NCI-H187 treated with DMSO at 0.1 percent for 48 hours (cell line): ENCODE measurements at places on chromosomes 1 and 21.

DNA sequence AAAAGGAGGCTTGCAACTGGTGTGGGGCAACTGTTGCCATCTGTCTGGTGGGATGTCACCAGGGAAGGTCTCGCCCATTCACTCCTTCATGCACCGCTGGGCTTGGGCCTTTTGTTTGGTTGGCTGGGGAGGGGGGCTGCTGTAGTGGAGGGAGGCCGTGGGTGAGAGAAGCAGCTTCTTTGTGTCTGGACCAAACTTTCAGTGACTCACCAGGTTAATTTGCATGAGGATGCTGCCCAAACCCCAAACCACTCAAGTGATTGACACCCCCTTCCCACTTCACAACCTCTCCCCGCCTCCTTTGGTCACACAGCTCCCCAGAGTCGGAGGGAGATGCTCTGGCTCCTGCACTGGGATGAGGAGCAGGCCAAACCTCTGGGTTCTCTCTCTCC lies 19.7 kb downstream of the BTG2 start:
- peak; percentile 75 for DNase-seq

- no peak for DNase-seq
Observed at GRCh38 chr1:100036718-100037655, 67.2 kb downstream of the SLC35A3 start.

GRCh38 chr1:29801561-29801973 lies 565.2 kb downstream of the PTPRU start:
- DNase-seq: no peak

- no peak for DNase-seq
Observed at GRCh38 chr1:20641975-20642374, 8.7 kb downstream of the PINK1 start.

- DNase-seq: no peak
Observed at GRCh38 chr1:57845041-57845440, 421.2 kb upstream of the DAB1 start.

DNA sequence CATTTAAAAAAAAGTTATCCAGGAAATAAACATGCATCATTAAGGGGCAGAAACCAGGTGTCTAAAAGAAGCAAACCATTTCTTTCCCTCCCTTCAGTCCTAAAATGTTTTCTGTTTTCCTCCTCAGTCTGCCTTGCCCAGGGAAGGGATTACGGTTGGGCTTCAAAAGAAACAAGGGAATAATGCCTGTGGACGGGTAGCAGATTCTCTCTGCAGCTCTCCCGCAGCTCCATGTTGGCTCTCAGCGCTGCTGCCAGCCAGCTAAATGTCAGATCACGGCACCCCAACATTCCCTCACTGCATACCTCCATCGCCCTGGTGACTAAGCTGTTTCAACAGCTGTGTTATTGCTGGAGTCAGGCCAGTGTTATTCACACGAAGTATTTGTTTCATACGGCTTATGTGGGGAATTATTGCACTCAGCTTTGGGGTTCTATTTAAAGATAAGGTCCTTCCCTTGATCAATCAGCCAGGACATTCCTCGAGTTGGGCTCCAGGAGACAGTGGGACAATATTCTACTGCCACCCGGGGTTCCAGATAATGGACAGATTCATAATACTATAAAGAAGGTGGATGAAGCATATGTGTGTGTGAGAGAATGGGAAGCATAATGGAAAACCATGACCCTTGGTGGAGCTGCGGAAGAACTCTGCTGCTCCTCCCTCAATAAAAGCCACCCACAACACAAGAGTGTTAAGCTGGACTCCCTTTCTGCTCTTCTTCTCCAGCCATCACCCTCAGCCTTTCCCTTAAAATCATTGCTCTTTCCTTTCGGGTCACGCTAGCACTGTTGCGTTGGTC lies 58.2 kb downstream of the WLS start:
- no peak for DNase-seq

DNA sequence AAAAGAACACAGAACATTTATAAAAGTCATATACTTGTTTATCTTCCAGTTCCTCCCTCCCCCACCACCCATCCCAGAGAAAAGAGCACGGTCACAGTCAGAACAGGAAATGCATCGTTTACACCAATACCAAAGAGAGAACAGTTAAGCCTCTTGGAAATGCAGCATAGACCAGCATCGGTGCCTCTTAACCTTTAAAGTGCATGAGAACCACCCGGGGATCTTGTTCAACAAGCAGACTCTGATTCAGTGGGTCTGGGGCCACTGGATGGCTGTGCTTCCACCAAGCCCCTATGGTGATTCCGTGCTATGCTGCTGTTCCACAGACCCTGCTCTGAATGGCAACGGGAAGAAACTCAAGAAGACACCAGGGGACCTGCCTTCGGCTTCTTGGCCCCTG lies 19.2 kb downstream of the FAM89A start:
- DNase-seq: no peak

GRCh38 chr1:159756397-159756796 lies 24.4 kb upstream of the DUSP23 start:
- no peak for DNase-seq

DNA sequence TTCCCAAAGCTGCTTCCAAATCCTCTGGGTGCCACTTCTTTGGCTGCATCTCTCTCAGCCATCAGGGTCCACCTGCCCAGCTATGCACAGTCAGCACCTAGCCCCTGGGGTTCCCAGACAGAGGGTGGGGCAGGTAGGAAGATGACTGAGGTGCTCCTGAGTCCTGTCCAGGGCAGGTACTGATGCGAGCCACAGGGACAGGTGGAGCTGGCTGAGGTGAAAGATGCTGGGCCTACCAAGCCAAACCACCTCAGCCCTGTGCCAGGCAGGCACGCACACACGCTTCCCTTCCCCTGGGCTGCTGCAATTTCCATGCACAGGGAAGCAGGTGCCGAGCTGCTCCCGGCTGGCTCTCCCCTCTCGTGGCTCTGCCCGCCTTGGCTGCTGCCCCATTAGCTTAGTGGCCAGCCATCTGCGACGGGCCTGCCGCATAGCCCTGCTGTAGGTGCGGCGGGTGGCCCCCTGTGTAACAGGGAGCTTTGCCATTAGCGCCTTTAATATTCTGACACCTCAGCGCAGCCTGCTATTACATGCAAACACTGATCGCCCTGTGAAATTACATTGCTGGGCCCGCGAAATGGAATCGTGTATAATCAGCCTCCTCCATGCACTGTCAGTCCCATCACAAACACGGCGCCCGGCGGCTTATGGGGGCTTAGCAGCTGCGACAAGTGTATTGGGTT lies 38.9 kb downstream of the DMAP1 start:
- DNase-seq: no peak

DNA sequence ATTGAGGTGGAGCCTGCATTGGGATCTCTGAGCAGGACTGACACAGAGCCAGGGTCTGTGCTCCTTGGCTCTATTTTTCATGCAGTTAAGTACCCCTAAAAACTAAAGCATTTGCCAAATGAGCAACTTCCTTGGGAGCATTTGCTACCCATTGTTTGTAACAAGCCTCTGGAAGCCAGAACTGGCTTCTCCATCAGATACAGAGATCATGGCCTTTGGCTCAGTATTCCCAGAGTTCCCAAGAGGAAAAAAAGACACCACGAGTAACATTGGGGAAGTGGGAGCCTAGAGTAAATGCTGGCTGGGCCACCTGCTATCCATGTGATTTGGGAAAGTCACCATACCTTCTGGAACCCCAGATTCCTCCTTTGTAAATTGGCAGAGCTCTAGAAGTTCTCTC lies 44.8 kb downstream of the OPTC start:
- no peak for DNase-seq

DNA sequence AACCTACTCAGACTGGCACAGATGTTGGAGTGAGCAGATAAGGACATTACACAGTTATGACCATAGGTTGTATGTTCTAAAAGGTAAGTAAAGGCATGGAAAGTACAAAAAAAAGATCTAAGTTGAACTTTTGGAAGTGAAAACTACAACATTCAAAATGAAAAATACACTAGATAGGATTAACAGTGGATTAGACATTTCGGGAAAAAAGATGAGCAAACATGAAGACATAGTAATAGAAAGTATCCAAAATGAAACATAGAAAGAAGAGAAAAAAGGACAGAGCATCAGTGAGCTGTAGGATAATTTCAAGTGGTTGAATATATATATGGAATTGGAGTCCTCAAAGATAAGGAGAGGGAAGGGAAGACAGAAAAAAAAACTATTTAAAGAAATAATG lies 34.0 kb upstream of the CR2 start:
- DNase-seq: no peak

- DNase-seq: no peak
Observed at GRCh38 chr1:90325168-90325567, 330.3 kb downstream of the ZNF326 start.

DNA sequence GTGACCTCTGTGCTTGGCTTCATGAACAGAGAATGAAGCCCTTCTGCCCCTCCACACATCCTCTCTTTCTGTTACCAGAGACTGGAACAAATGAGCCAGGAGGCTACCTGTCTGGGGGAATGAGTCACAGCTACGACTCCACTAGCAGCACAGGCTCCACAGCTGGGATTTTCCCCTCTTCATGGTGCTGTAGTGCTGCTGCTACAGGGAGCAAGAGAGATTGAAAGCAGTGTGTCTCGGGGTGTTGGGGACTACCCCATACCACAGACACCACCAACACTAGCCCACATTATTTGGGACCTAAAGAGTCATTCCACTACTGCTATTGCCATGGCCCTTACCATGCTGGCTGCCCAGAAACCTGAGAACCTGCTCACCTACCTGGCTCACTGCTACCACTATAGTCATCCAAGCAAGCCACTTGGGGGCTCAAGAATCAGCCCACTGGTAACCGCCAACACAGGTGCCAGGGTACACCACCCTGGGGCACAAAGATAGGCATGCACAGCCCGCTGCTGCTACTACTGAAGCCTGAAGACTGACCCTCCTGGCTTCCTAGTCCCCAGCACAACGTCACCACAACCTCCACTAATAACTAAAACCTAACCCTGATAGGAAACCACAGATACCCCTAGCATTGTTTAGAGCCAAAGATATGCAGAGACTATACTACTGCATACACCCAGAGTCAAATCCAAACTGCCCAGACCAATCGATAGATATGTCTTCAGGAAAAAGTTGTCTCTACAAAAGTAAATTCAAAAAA lies 17.7 kb downstream of the CD1E start:
- DNase-seq: no peak

- no peak for DNase-seq
Observed at GRCh38 chr1:119874186-119874585, 22.1 kb downstream of the ADAM30 start.

GRCh38 chr1:54652168-54652567 lies 10.6 kb downstream of the MROH7 start:
- DNase-seq: no peak

DNA sequence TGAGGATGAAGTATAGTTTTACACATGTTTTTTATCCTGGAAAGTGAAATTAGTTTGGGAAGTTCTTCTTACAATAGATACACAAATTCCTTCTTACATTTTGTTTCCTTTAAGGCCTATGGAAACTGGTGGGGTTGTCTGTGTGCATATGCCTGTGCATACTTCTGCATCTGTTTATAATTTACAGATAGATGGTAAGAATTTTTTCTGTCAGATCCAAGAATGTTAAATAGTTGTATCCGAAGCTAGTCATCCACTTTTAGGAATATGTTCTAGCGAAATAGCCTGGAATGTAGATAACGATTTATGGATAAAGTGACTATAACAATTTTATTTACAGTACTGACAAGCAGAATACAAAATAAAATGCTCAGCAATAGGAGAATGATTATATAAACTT lies 194.1 kb downstream of the ROR1 start:
- DNase-seq: no peak

- no peak for DNase-seq
Observed at GRCh38 chr1:156887317-156887716, 6.2 kb upstream of the PEAR1 start.

GRCh38 chr1:15236746-15237145 lies 10.3 kb upstream of the FHAD1 start:
- DNase-seq: no peak

DNA sequence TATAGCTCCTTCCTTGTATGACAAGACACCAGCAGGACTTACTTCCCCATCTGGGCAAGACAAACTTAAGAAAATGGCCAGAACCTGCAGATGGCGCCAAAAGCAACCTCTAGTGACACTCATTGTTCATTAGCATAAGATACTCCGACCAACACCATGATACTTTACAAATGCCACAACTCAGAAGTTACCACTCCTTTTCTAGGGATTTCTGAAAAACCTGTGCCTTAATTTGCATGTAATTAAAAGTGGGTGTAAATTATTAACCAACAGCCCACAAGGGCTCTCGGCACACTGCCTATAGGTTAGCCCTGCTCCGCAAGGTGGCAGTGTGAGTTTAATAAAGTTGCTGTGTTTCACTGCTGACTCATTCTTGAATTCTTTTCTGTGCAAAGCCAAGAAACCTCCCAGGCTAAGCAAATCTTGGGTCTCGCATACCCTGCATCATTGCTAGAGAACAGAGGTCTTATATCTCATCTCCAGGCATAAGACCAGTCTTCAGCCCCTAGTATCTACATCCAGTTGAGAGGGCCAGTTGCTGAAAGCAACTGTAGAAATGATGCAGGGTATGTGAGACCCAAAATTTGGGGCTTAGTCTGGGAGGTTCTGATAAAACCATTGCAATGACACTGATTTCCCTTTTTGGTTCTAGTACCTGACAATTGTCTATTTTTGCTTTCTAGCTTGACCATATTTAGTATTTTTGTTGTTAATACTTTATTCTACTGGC lies 86.4 kb downstream of the FAF1 start:
- no peak for DNase-seq

DNA sequence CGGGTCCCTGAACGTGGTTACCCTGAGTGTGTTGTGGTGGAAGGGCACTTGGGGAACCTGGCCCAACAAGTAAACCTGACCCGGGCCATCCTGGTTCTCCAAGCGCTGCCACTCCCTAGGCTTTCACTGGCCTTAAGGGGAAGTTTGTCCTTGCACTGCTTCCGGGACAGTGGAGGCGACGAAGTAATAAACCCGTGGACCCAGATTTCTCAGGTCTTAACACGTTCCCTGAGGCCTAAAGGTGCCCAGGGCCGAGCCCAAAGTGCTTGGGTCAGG lies 261 bp upstream of the CCDC24 start:
- DNase-seq: no peak

DNA sequence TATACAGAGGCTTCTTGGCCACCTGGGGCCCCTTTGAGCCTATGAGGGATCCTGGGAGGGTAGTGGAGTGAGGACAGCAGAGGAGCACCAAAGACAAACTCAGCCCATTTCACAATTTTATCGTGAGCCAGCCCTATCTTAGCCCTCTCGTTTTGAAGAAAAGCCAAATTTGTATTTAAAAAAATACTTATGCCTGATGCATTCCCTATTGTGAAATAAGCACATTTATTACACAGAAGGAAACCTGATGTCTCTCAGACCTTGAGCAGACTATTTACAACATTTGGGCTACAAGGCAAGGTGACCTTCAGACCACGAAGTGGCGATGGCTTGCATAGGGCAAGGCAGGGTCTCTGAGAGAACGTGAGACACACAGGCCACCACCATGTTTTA lies 41.3 kb upstream of the H6PD start:
- no peak for DNase-seq
